ENCODE measurements at places on chromosomes 13 and 19. TPM values are rescaled to one million over a fixed set of nuclear protein-coding genes. Genes with fewer than 3 reads are reported as not detected.
A peak's percentile ranks its signal among the peaks of the same experiment; 100 is the strongest.

The FPR2 gene
- not detected for polyA plus RNA-seq

The ZNF600 gene
- polyA plus RNA-seq = 4.1 TPM

The ZNF566 gene
- 4.6 TPM for polyA plus RNA-seq

The LYPD3 gene
- polyA plus RNA-seq = 2.2 TPM

The COL4A1 gene
- 53.0 TPM for polyA plus RNA-seq

The GARRE1 gene
- 5.5 TPM for polyA plus RNA-seq

DNA sequence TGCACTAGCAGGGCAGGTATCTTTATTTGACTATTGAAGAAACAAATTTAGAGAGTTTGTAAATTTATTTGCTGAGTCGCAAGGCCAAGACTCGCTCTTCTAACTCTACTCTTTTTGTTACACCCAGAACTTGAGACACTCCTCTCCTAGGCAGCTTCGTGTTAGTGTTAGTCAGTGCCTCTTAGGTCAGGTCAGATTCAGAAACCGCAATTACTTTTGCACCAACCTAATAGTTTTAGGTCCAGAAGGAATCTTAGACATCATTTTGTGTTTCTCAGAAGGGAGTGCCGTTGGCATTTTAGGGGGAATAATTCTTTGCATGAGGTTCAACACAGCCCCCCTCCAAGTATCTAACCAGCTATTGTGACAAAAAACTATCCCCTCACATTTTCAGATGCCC lies 8.8 kb downstream of the GPR180 start:
- H3K27me3 ChIP-seq = no peaks in the 10 kb centered on the region
- H3K27ac ChIP-seq = no peak overlapping the region
- H3K4me1 ChIP-seq = no peaks in the 10 kb centered on the region
- no peak overlapping the region for H3K4me3 ChIP-seq
- no peak for DNase-seq

DNA sequence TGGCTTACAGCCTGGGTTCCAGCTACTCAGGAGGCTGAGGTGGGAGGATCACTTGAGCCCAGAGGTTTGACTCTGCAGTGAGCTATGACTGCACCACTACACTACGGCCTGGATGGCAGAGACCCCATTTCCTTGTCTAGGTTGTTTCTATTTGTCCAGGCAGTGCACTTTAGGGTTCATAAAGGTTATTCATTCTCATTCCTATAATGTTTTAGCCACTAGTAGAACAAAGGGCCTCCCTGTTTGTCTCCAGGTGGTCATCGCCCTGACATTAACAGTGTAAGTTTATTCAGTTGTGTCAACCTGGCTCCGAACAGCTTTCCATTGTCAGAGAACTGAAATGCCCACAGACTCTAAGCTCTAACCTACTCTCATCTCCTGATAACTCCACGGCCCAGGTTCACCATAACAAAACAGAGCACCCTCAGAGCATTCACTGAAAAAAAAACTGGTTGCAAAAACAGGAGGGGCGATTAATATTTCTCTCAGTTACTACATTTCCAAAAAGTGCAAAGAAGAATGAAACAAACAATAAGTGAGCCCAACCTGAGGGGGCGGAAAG lies 37.1 kb downstream of the SMAD9 start:
- no peaks in the 10 kb centered on the region for H3K4me1 ChIP-seq
- DNase-seq = no peak
- no peaks in the 10 kb centered on the region for H3K27me3 ChIP-seq
- no peaks in the 10 kb centered on the region for H3K36me3 ChIP-seq

GRCh38 chr13:100460791-100461190 lies 127.8 kb downstream of the GGACT start:
- no peaks in the 10 kb centered on the region for H3K4me1 ChIP-seq
- no peak overlapping the region for H3K4me3 ChIP-seq
- H3K36me3 ChIP-seq = no peaks in the 10 kb centered on the region
- H3K27me3 ChIP-seq = no peaks in the 10 kb centered on the region

DNA sequence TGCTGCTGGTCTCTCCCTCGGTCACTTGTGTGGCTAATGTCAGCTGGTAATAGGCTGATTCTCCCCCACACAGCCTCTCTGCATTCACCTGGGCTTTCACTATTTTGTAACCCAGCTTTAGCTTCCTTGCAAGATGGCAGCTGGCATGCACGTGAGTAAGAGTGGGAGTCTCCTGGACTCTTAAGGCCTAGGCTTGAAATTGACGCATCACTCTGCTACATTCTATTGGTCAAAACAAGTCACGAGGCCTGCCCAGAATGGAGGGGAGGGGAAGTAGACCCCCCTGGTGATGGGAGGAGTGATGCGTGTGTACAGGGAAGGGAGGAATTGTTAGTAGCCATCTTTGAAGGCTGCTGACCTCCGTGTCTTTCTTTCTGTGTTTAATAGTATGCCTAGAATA lies 24.9 kb upstream of the PNMA8B start:
- no peak overlapping the region for H3K27ac ChIP-seq
- H3K27me3 ChIP-seq = no peaks in the 10 kb centered on the region
- no peak overlapping the region for H3K4me3 ChIP-seq
- H3K36me3 ChIP-seq = no peaks in the 10 kb centered on the region
- no peaks in the 10 kb centered on the region for H3K4me1 ChIP-seq

DNA sequence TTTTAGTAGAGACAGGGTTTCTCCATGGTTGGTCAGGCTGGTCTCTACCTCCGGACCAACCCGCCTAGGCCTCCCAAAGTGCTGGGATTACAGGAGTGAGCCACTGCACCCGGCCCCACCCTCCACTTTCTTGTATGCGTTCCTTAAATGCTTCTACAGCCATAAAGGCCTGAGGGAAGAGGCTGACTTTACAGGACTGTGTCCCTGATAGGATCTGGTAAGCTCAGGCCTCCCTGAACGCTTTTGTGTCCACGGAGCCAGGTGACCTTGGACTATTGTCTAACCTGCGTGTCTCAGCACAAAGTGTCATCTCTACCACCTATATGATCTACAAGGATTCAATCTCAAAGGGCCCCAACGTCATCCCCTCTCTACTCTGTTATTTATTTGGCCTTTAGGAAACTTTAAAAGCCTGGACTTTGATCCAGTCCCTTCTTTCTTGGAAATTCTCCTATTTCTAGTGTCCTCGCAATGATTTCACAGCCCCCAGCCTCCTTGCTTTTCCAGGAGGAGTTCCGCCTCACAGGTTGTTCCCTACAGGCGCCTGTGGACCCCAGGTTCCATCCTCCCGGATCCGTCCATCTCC lies 701 bp downstream of the ZNF552 start:
- H3K4me3 ChIP-seq = peak overlapping the region; percentile 98
- peaks cover 16% of the 10 kb centered on the region for H3K4me1 ChIP-seq
- no peaks in the 10 kb centered on the region for H3K27me3 ChIP-seq
- H3K27ac ChIP-seq = peak overlapping the region; percentile 87
- no peak for DNase-seq
- peaks cover 6% of the 10 kb centered on the region for H3K36me3 ChIP-seq

- no peaks in the 10 kb centered on the region for H3K36me3 ChIP-seq
- no peaks in the 10 kb centered on the region for H3K4me1 ChIP-seq
- H3K27ac ChIP-seq = no peak overlapping the region
- DNase-seq = no peak
These were observed 189.5 kb downstream of the SLITRK1 start for GRCh38 chr13:83692800-83693199.

DNA sequence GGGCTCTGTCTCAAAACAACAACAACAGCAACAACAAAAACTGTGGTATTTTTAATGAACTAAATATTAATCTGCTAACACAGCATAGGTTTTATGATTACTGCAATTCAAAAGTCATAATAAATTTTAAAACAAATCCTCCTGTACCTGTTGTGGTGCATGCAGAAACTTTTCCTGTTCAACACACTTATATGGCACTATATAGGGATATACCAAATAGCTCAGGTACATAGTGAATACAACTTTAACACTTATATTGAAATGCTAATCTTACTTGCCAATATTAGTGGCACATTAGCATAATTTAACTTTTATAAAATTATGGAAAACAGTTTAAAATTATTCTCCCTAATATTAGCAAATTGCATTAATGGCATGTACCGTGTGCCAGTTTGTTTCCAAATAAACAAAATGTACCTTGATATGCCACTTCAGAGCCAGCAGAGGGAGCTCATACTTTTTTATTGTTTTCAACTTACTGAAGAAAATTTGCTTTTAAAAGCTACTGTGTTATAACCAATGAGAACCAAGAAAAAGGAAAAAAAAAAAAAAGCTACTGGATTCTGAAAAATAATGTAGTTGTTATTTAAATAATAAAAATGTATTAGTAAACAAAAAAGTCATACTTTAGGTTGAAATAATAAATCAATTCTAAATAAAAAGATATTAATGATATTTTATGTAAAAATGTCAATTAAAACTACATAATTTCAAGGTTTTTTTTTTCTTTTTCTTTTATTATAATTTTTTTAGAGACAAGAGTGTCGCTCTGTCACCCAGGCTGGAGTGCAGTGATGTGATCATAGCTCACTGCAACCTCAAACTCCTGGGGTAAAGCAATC lies 18.0 kb upstream of the RBM26 start:
- no peaks in the 10 kb centered on the region for H3K36me3 ChIP-seq
- no peak overlapping the region for H3K27ac ChIP-seq
- H3K27me3 ChIP-seq = no peaks in the 10 kb centered on the region
- H3K4me1 ChIP-seq = no peaks in the 10 kb centered on the region
- no peak overlapping the region for H3K4me3 ChIP-seq

DNA sequence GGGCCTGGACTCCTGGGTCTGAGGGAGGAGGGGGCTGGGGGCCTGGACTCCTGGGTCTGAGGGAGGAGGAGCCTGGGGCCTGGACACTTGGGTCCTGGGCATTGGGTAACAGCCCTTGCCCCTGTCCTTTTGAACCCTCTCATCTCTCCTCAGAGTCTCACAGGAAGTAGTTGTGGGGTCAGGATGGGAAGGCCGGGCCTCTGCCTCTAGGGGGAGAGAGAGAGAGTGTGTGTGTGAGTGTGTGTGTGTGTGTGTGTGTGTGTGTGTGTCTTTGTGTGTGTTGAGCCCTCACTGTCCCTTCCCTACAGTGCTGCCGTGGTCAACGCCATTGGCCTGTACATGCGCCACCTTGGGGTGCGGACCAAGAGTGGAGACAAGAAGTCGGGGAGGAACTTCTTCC lies 10.9 kb downstream of the ARHGEF1 start:
- H3K4me3 ChIP-seq = no peak overlapping the region
- H3K36me3 ChIP-seq = peaks cover 18% of the 10 kb centered on the region
- H3K27me3 ChIP-seq = no peaks in the 10 kb centered on the region
- H3K4me1 ChIP-seq = no peaks in the 10 kb centered on the region
- no peak for DNase-seq

- no peaks in the 10 kb centered on the region for H3K4me1 ChIP-seq
- H3K27ac ChIP-seq = peak overlapping the region; percentile 63
- H3K4me3 ChIP-seq = peak overlapping the region; percentile 67
- no peak for DNase-seq
- no peaks in the 10 kb centered on the region for H3K36me3 ChIP-seq
These were observed 4.5 kb downstream of the MAMSTR start for GRCh38 chr19:48714759-48715675.
